DMS79 treated with DMSO at 0.1 percent for 48 hours (cell line): ENCODE measurements at places on chromosomes 4 and X.
A peak's percentile ranks its signal among the peaks of the same experiment; 100 is the strongest.

- DNase-seq = no peak
Measured at GRCh38 chr4:5972571-5972970, 45.7 kb downstream of the C4orf50 start.

GRCh38 chr4:6298035-6298434, 28.4 kb downstream of the WFS1 start:
- no peak for DNase-seq

GRCh38 chrX:143635915-143636314, at the start of gene SLITRK4:
SLITRK4 (minus strand) TSS chrX:143636101; CDS start chrX:143631108, 4,993 bp downstream.
- no peak for DNase-seq

DNA sequence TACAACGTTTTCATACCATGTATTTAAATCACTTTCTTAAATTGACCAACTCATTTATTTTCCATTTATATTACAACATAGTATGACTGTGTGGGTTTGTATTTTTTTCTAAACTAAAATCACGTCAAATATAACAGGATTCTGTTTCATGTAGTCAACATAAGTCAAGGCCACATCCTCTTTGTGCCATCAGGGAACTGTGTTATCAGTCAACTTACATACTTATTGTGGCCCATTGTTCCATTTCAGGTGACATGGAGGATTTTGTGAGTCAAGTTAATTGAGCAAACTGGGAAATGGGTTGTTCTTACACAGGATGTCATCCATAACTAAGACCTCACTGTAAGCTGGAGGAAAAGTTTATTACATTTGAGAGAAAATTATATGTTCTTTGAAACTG, 35.9 kb downstream of the STK26 start:
- no peak for DNase-seq

DNA sequence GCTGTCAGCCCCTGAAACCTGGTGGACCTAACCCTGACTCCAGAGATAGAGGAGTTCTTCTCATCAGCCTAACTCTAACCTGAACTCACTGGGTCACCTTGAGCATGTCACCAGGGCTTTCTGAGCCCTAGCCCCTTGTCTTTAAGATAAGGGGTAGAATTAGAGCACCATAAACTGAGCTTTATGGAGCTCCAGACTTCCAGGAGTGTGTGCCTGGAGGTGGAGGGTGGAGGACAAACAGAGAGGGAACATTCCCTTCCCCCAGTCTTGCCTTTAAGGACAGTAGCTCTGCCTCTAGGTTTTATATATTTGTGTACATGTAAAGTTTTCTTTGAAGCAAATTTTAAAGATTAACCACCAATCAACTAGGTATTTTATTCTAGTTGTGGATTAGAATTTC, 83.9 kb upstream of the PACRGL start:
- no peak for DNase-seq

DNA sequence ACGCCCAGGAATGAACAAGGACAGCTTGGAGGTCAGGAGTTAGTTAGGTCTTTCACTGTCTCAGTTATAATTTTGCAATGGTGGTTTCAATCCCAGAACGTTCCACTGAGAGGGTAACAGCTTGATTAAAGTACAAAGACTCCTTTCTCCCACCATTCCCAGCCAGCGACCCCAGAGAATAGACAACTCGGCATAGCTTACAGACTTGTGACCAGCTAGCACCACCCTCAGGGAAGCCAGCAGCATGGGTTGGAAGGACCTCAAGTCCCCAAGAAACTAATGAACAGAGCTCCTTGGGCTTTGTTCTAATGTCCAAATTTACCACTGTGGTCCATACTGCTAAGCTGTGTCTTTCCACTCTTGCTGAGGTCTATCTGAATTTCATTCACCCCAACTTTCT, 72.0 kb upstream of the MED14 start:
- no peak for DNase-seq

GRCh38 chrX:149527705-149528104, 13.1 kb upstream of the EOLA1 start:
- DNase-seq = peak; percentile 1

- no peak for DNase-seq
Measured at GRCh38 chr4:2276581-2277325, 14.8 kb upstream of the MXD4 start.

DNA sequence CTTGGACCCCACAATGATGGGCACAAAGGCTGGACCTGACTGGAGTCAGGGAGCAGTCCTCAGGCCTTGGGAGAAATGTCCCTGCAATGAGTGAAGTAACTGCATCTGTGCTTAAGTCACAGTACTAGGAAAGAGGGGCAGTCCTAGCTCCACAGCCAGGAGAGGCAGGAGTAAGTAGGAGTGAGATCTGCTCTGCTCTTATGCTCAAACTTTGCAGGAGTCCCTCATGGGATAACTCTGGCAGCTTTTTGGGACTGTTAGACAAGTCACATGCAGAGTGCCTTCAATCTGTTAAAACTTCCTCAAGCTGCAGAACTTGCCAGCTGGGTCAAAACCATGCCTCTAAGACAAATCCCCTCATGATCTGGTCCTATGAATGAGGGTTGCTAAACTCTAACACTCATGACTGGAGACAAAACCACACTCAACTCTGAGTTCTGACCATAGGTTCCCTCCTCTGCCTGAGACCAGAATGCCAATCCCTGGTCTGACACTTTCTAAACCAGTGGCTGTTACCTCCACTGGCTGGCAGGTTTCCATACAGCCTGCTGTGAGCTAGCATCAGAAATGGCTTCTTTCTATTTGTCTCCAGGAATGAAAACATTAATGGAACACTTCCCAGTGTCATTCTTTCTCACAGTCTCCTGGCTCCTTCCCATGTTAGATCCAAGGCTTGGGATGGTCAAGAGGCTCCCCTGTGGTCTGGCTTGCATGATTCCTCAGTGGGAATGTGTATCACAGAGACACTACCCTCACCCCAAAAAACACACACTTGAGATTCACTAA, 819.3 kb downstream of the PCDH7 start:
- DNase-seq = no peak

DNA sequence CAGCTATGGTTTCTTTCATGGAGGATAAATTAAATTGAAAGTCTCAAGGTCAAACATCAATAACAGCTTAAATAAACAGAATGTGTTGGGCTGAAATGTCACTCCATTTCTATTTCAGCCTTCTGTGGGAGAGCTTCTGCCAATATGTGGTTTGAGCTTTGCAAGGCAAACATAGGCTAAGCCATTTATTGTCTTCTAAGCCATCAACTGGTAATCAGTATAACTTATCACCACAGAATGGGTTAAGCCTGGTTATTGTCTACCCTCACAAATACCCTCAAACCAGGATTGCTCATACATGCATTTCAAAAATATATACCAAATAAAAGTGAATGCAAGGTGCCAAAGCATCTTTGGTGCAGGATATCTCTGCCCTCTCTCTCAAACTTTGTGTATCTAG, 52.7 kb downstream of the GABRB1 start:
- no peak for DNase-seq

GRCh38 chr4:107902715-107903114, 28.6 kb upstream of the CYP2U1 start:
- DNase-seq = no peak

DNA sequence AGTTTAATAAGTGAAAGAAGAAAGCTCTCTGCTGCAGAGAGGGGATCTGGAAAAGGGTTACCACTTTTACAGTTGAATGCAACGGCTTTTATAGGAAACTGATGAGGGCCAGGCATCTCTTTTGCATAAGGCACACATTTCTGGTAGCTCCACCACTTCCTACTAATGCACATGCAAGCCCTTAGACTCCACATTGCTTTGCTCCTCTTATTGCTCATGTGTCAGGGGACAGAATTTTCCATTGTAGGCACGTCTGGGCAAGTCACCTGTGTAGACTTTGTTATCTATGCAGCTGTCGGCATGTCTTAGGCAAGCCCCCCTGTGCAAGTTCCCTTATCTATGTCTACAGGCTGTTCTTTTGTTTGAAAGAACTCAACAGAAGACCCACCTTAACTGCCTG, 294.6 kb upstream of the STS start:
- DNase-seq = no peak

DNA sequence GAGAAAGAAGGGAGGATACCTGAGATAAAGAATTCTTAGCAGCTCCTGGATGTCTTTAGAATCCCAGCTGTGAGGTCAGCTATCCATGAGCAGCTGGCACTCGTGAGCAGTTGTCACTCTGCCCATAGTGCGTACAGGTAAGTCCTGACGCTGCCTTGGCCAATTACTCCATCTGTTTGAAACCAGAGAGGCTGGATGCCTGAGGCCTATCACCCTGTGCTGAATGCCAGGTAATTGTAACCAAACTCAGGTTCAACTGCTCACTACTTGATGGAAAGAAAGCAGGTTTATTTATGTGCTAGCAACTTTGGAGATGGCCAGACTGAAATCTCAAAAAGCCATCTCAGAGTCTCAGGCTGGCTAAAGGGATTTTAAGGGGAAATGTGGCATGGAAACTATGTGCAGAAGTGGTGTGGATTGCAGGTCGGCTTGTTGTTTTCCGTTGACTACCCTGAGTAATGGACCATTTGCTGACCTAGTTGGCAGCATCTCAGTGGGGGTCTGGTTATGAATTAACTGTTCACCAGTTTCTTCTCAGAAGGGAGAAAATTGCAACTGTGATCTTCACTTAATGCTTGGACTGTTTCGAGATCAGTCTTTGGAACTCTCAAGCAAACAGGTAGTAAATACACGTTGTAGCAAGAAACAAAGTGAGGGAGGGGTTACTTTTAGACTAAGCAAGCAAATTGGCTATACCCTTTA, 1614.0 kb upstream of the PCDH10 start:
- no peak for DNase-seq

DNA sequence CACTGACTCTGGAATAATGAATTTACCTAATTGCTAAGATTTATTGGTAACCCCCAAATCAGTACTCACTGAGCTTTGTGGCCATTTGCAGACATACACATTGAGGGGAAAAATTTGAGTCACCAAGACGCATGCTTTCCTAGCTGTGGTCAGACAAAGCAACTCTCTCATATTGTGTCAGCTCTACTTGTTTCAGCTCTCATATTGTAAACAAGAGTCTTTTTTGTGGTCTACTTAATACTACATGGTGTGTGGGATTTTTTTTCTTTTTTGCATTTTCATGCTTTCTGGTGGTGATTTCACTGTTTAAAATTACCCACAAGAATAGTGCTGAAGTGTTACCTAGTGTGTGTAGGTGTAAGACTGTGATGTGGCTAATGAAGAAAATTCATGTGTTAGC, 428.2 kb upstream of the GALNT7 start:
- DNase-seq = no peak
